ENCODE measurements at places on chromosomes 5 and 9. TPM values are rescaled to one million over a fixed set of nuclear protein-coding genes. Genes with fewer than 3 reads are reported as not detected.

DNA sequence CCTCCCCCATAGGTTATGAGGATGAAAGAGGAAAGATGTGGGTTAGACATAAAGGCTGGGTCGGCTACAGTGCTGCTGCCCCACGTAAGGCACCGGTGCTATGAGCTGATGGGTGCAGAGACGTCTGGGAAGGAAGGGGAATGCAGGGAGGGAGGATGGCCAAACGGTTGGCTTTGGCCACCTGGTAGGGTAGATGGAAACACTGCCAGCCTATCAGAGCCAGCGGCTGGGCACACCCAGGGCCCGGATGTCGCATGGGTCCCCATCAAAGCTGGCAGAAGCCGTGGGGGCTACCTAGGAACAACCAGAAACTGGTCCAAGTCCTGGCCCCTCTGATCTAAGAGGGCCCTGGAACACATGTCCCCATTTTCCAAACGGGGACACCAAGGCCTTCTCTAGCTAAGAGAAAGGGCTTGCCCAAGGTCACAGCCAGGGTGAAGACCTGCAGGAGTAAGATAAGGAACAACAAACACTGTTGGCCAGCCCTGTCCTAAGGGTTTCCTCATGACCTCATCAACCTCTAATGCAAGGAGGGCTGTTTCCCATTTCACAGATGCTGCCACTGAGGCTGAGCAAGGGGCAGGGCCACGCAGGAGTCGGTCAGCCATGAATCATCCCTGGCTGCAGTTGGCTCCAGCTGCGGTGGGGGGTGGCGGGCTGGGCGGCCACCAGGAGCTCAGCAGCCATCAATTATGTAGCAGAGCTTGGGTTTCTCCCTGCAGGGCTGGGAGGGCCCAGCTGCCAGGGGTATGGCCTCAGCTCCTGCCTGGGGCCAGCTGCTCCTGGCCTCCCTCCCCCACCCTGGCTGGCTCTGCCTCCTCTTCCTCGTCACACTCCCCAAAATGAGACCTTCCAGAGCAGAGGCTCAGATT lies 4.9 kb downstream of the SH3GLB2 start:
- peak; percentile 81 for DNase-seq

DNA sequence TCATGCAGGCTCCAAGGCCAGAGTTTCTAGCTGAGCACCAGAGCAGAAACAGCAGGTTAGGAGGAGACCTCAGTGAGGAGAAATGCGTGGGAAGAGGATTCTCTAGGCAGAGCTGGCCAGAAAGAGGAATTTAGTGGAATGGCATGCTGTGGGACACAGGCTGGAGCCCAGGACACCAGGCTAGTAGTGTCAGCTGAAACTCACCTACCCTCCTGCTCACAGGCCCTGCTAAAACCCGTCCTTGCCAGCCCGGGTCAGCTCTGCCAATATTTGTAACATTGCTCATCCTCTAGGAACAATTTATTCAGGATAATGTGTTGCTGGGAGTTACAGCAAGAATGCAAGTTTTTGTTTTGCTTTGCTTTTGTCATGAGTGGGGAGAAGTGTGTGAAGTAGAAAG lies 40.2 kb upstream of the AGXT2 start:
- peak; percentile 9 for DNase-seq

The SLC26A2 gene
- total RNA-seq: 19.5 TPM

The ZCCHC7 gene
- total RNA-seq: 17.1 TPM

GRCh38 chr9:27338527-27338903 lies 41.6 kb upstream of the EQTN start:
- no peak for DNase-seq
